SK-MEL-5 (cell line): ENCODE measurements at places on chromosomes 4 and X.

DNA sequence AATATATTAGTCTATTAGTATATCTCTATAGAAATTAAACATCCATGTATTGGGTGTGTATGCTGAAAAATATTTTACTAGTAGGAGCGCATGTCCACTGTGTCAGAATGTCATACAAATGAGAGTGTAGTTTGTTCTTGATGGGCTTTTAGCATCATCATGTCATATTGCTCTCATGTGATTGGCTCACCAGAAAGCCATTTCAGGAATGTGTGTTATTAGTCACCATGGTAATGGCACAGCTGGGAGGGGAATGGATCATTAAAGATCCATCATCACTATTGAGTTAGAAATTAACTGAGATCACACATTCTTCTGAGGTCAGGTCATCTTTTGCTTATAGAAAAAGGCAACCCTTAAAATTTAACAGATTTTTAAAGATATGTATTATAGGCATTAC, 77.3 kb downstream of the PHEX start:
- no peak for DNase-seq

GRCh38 chrX:153903238-153903980, 1.1 kb upstream of the AVPR2 start:
- no peak for DNase-seq

DNA sequence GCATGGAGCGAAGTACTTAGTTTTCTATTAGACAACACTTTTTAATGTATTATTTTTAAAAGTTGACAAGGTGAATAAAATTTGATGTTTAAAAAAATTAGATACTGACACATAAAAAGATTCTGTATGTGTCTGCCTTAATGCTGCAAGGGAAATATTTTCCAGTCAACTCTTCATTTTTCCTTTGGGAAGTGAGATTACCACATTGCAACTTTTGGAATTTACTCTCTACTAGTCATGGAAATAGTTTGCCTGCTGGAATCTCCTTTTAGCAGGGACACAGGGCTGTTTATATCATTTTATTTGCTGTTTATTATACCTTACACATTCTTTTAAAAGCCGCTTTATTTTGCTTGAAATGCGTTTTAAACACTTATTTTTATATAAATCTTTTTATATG, 135.1 kb downstream of the MID1 start:
- DNase-seq, result no peak

GRCh38 chrX:48540028-48540375, 488 bp downstream of the TBC1D25 start:
- DNase-seq, result peak; percentile 55

GRCh38 chr4:20676501-20677197, 23.6 kb upstream of the PACRGL start:
- DNase-seq, result no peak

- no peak for DNase-seq
These were observed 4.4 kb upstream of the PRDM8 start for GRCh38 chr4:80192937-80193336.

- no peak for DNase-seq
These were observed 31.6 kb downstream of the TRMT44 start for GRCh38 chr4:8472158-8472688.

- DNase-seq, result peak; percentile 10
These were observed 460.1 kb upstream of the SLIT2 start for GRCh38 chr4:19791422-19792123.

DNA sequence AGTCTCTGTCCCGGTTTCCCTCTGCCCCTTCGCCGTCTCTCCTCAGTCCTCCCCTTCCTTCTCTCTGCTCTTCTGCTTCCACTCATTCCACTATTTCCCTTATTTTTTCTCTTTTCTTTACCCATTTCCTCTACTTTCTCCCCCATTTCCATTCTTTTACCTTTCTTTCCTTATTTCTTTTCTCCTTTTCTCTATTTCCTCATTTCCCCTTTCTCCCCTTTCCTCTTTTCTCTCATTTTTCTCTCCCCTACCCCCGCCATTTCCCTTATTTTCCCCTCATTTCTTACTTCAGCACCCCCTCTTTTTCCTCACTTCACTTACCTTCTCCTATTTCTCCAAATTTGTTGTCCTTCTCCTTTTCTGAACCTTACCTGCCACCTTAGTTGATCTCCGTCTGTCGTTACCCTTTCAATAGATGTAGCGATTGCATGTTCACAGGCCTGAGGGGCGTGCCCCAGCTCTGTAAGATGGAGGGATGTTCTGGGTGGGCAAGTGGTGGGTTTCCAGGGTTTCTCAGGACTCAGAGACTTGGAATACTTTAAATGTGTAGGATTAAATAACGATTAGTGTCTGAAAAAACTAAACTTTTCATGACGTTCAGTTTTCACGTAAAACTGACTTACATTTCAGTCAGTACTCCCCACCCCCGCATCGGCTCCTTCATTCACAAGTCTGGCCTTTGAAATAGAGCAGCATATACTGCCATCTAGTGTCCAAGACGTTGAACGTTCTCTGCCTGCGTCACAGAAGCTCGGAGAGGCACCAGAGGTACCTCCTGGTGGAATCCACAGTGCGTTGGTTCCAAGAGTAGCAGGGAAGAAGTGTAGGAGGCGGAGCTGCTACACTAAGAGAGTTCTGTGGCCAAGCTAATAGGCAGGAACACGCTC, 641 bp upstream of the NCBP2L start:
- DNase-seq, result peak; percentile 91

GRCh38 chrX:100748108-100748507, 16.2 kb upstream of the SYTL4 start:
- peak; percentile 31 for DNase-seq

GRCh38 chrX:149129767-149130166, 375.3 kb downstream of the IDS start:
- no peak for DNase-seq

GRCh38 chr4:122692641-122693520, 39.6 kb upstream of the BBS12 start:
- no peak for DNase-seq

- DNase-seq, result no peak
These were observed 52.1 kb upstream of the HSD17B10 start for GRCh38 chrX:53486285-53486684.

DNA sequence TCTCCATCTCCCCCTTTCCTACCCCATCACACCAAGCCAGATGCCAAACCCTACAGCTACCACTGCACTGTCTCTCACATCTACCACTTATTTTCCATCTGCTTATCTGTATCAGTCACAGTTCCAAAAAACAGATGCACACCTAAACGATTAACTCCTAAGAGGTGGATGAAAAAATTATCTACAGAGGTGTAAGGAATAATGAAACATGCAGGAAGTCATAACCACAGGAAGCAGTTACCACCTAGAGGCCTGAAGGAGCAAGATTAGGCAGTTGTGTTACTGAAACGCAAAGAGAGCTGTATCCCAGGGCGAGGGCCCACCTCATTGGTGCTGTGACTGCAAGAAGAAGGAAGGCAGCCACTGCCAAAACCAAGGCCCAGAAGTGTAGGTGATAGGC, 87.8 kb upstream of the FAM241A start:
- DNase-seq, result no peak

DNA sequence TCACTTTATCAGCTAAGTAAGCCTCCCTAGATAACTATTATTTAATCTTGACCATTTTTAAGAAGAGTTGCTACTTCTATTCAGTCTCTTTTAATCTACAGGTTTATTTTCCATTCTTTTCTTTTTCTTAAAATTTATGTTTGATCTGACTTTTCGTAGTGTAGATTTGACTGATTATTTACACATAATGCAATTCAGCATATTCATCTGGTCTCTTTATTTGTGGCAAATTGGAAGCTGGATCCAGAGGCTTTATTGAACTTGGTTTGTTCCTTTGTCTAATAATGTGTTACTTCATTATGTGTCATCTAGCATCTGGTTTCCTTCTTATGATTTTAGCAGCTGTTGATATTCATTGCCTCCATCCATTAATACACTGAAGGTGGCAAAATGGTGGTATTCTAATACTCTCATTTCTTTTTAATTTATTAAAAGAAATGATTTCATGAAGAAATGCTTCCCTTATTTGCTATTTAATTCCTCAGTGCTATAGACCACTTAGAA, 113.0 kb downstream of the FBXW7 start:
- no peak for DNase-seq

GRCh38 chr4:38314663-38315062, 349.3 kb upstream of the KLF3 start:
- peak; percentile 65 for DNase-seq

GRCh38 chrX:131728295-131729145, 184.6 kb downstream of the OR13H1 start:
- peak; percentile 61 for DNase-seq

GRCh38 chr4:145735347-145735675, 55.4 kb downstream of the C4orf51 start:
- DNase-seq, result no peak

GRCh38 chr4:122851568-122851967, 24.9 kb downstream of the FGF2 start:
- DNase-seq, result no peak

- no peak for DNase-seq
These were observed 30.0 kb upstream of the TMEM47 start for GRCh38 chrX:34687095-34687494.

- no peak for DNase-seq
These were observed 633.9 kb upstream of the CPEB2 start for GRCh38 chr4:14368391-14368790.

DNA sequence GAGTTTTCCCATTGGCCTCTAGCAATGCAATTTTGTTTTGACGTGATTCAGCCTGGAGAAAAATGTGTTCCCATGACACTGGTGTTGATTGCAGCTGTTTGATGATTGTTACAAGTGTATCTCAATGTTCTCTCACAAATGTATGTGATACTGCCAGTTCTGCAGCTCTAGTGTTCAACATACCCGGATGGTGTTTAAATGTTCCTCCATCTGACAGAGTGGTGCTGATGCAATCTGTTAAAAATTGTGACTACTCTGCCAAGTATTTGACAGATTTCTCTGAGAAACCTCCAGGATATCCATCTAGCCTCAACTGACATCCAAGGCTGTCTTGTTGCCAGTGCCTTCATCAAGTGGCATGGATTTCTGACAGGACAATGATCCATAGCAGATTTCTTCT, 657.2 kb upstream of the DIAPH2 start:
- no peak for DNase-seq

GRCh38 chrX:17521871-17522693, 147.1 kb downstream of the NHS start:
- DNase-seq, result peak; percentile 5

- DNase-seq, result no peak
These were observed 616.2 kb upstream of the AADAT start for GRCh38 chr4:170705907-170706306.

DNA sequence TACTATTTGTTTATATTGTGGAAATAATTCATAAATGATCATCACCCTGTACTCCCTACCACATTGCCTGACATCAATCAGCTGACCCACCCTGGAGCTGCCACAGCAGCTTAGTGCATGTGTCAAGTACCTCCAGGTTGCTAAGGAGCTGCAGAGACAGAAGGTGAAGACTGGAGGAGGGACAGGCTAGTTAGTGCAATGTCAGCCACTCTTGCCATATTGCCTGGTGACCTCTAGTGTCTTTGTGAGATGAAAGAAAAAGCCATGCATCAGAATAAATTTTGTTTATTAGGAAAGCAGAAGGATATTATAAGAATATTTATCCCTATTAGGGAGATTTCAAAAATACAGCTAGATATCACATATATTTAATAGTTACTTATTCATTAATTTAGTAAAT, 243.9 kb upstream of the FAT4 start:
- DNase-seq, result peak; percentile 36

DNA sequence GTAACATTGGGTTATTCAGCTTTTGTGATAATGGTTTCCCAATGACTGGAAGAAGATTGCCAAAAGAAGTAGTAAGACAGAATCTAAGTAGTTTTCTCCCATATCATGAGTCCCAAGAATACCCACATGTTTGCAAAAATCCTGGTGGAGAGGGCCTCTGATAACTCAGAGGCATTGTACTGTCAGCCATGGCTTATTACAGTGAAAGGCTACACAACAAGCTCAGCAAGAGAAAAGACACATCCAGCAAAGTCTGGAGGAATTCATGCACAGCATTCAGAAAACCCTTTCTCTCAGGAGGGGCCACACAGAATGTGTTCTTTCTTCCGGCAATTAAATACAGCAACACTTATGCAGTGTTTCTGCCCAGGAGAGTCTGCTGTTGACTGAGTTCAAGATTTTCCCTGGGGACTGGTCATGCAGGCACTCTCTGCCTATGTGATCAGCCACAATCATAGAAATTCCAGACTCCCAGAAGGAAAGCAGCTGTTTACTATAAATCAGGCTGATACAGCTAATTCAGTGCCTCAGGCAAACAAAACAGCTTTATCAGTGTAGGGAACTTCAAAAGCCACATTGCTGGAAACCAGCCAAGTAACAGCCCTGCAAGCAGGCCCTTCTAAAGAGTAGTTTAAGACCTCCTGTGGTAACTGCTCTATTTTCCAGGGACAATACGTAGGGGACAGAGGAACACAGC, 937.1 kb downstream of the CCSER1 start:
- DNase-seq, result peak; percentile 98

DNA sequence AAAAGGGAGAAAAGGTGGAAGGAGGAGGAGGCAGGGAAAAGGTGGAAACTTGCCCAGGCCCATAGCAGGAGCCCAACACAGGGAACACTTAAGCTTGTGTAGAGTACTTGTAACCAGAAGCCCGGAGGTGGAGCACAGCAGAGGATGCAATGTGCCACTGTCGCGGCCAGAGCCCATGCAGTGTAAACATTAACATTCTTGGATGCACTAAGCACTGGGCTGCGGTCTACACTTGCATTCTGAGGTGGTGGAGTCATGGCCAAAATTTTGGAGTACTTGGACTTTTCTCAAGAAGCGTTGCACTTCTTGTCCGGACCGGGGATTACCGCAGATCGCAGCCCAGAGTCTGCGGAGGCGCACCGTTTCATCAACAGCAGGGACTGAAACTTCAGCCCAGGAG, 4.5 kb upstream of the RHOXF1 start:
- DNase-seq, result no peak

DNA sequence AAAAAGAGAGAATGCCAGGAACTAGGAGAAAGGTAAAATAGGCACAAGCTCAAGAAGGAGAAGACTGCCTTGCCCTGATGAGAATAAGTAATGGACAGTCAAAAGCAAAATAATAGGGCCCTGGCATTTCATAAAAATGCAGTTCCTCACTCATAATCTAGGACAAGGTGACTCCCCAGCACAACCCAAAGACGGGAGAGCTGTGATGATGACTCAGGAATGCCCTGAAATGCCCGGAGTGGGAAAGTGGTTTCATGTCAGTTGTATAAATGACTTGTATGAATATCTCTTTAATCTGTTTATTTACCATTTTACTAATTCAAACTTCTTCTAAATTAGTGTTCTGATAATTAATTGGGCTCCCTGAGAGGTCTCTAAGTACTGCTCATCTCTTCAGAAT, 28.8 kb upstream of the SETD7 start:
- DNase-seq, result no peak

GRCh38 chrX:23435108-23435507, 100.5 kb downstream of the PTCHD1 start:
- DNase-seq, result peak; percentile 9

GRCh38 chrX:84216406-84216805, 28.4 kb upstream of the RPS6KA6 start:
- DNase-seq, result no peak

DNA sequence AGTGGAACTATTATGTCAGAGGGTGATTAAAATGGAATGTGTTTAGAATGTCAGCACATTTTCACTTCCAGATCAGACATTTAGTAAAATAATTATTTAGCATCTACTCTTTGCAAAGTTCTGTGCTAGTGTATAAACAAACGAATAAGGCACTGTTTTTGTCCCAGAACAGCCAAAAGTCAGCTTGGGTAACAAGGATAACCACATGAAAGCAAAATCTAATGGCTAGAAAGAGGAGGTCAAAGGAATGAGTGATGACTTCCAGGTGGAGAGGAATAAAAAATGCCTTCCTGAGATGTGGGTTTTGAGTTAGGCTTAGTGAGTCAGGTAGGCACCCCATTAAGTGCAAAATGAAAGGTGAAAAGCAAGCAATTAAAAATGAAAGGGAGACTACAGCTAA, 112.6 kb downstream of the ATP10D start:
- no peak for DNase-seq

- DNase-seq, result no peak
These were observed 99.2 kb downstream of the ADGRL3 start for GRCh38 chr4:61299316-61299715.
